Fibroblast of the aortic adventitia (primary cell): ENCODE measurements at places on chromosomes 3 and 15.

- DNase-seq: no peak
Observed at GRCh38 chr3:46282696-46283095, 40.4 kb downstream of the CCR3 start.

DNA sequence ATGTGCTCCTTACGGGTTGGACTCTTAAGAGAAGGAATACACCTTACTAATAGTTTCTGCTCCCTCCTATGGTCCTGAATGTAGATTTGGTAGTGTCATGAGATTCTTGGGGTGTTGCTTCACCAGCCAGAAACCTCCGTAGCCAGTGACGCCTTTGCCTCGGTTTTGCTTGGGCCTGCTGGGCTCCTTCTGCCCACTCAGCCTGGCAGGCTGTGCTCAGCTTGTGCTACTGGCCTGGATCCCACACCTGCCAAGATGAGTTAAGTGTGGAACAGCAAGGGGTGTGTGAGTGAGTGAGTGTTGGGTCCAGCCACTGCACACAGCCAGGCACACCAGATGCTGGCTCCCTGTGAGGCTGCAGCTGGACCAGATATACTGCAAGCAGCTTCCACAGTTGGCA lies 560.1 kb downstream of the NLGN1 start:
- DNase-seq: no peak

- DNase-seq: peak; percentile 18
Observed at GRCh38 chr15:85672332-85673084, 122.2 kb downstream of the KLHL25 start.

DNA sequence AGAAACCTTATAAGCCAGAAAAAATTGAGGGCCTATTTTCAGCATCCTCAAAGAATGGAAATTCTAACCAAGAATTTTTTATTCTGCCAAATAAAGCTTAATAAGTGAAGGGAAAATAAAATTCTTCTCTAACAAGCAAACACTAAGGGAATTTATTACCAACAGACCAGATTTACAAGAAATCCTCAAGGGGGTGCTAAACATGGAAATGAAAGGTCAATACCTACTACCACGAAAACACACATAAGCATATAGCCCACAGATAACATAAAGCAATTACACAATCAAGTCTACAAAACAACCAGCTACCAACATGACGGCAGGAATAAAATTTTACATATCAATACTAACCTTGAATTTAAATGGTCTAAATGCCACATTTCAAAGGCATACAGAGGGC lies 883.5 kb downstream of the SI start:
- no peak for DNase-seq

DNA sequence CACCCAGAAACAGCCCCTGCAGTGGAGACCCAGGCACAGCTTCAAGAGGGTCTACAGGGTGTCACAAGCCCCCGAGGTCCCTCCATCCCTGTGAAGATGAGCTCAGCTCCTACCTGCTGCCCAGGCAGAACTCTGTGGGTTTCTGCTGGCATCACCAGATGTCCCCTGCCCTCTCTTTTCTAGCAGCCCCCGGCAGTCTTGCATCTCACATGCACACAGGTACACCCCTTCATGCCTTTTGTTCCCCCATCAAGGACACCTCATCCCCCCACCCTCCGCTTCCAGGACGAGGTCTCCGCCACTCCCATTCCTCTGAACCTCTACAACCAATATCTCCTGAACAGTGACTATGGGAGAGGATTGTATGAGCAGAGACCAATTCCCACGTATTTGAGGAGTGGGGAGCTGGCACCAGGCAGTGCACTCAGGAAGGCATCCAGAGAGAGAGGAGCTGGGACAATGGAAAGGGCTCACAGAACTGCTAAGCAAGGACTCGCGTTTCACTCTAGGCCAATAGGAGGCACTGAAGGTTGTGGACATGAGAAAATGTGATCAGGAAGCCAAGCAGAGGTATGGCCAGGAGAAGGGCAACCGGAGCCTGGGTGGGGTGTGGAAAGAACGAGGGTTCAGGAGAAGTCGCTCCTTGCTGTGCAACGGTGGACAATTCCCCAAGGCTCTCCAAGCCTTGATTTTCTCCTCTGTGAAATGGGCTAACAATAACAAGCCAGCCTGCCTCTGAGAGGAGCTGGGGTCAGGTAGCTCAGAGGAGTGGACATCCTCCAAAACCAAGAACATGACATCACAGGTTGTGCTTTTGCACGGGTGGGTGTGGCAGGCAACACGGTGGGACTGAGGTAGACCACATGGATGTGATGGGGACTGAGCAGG lies 115.2 kb downstream of the CHSY1 start:
- no peak for DNase-seq

DNA sequence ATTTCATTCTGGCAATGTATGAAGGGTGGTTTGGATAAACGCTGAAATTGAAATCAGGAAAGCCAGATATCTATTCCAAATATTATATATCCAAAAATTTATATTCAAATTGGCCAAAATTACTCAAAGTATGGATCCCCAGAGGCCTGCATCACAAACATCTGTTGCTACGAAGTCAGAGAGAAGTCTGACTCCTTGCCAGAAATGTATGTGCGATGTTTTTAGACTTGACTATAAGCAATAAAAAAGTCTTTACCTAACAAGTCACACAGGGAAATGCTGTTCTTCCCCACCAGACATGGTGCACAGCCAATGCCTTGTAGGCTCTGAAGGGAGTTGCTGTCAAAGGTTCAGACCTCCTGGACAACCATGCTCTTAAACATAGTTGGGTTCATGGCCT lies 533.1 kb downstream of the OTOL1 start:
- no peak for DNase-seq

DNA sequence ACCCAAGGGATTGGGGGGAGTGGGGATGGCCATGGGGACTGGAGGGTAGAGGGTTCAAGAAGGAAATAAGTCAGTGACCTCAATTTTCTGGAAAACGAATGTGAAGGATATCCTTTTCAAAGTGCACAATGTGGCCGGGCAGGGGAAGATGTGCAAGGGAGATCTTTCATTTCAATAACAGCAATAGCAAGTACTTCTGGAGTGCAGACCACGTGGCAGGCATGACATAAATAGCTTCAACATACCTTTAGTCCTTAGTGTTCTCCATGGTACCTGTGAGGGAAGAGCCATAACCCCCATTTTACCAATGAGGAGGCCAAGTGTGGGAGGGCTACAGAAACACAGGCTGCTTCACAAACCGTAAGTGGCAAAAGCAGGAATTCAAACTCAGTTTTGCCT lies 138.7 kb downstream of the FOXP1 start:
- no peak for DNase-seq

DNA sequence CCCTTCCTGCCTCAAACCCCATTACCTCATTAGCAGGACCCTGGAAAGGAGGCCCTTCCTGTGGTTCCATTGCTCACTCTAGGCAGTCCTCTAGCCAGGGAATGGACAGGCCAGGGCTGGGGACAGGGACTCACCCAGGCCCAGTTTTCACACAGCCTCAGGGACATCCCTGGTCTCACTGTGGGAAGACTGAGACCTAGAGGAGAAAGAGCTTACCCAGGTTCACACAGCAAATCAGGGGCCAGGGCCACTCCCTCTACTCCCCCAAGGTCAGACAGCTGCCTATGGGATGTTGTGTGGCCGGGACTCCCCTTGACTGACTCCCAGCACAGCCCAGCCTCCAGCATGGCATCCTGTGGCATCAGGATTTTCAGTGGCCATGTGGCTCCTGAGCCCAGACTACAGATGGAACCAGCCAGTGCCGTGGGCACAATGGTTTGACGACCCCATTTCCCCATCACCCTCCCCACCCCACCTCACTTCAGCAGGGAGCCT lies 49.3 kb downstream of the ADAMTS7 start:
- no peak for DNase-seq

- DNase-seq: no peak
Observed at GRCh38 chr15:100592898-100593297, 9.1 kb downstream of the LINS1 start.

GRCh38 chr3:71057526-71057894 lies 526.0 kb downstream of the FOXP1 start:
- DNase-seq: peak; percentile 40

DNA sequence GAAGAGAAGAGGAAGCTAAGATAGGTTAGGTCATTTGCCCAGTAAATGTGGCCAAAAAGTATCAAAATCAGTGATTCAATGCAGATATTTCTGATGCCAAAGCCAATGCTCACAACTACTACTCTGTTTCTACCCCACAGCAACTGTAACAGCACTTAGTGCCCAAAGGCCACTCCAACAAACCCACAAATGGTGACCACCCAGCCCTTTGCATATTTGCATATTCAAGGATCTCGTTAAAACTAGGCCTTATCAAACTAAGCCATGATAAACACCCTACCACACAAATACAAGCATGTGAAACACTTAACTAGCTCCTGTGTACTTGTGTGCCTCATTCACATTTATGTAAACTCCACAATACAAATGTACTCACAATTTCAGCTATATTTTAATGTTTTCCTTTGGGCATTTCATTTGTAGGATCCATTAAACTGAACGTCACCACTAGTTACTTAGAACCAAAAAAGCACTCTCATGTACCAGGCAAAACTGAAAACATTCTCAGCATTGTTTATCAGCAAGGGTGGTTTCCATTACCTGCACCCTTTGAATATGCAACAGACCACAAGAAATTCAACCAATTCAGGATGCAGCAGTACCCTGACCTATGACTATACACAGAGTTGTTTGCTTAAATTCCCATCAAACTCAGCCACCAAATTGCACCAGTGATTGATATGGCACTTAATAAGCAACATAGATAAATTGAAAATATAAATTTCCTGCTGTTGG lies 111.2 kb upstream of the STT3B start:
- no peak for DNase-seq

- no peak for DNase-seq
Observed at GRCh38 chr3:128152419-128153155, 694 bp upstream of the EEFSEC start.

DNA sequence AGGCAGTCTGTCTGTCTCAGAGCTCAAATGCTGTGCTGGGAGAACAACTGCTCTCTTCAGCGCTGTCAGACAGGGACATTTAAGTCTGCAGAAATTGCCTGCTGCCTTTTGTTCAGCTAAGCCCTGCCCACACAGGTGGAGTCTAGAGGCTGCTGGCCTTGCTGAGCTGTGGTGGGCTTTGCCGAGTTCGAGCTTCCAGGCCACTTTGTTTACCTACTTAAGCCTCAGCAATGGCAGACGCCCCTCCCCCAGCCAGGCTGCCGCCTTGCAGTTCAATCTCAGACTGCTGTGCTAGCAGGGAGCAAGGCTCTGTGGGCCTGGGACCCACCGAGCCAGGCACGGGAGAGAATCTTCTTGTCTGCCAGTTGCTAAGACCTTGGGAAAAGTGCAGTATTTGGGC lies 25.0 kb upstream of the RPP14 start:
- no peak for DNase-seq

- DNase-seq: peak; percentile 49
Observed at GRCh38 chr15:45276831-45277230, 24.8 kb downstream of the SLC28A2 start.

DNA sequence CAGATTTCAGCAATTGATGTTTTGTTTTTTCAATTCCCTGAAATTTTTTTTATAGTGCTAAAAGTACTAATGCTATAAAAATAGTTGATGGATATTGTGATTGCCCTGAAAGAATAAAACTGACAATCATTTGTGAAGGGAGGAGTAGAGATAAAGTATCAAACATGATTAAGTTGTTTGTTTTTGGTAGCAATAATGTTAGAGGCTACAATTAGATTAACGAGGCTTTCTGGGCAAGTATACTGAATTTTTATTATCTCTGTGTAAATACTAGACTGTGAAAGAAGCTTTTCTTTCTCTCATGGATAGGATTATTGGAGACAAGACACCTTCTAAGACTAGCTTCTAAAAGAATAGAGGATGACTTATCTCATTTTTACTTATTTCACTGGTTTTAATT lies 15.6 kb downstream of the NR1D2 start:
- DNase-seq: no peak

DNA sequence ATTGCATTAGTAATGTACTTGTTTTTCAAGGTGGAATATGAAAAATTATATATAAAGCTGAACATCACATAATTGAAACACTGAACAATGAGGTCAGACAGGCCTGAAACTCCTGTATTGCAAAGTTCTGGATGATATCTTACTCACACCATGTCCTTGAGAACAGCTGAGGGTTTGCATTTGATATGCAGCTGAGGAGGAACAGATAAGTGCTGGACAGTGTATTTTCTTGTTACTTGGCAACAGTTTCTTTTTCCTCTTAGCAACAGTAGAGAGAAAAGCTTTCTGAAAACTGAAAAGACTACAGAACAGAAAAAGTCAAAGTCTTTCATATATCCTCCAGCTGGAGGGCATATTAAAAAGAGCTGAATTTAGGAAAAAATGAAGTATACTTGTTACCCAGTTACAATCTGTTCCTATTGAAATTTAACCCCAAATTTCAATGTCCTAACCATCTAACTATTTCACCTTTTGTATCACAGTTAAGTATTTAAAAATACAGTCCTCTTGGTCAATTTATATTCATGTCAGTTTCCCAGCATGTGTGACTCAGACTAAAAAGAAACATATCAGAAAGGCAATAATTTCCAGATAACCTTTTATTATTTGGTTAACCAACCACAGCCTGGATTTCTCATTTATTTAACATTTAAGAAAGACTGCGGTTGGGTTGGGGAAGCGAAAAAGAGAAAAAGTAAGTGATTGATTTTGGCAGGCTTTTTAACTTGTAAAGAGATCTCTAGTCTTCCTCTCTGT lies 733.0 kb upstream of the DPPA4 start:
- peak; percentile 38 for DNase-seq

DNA sequence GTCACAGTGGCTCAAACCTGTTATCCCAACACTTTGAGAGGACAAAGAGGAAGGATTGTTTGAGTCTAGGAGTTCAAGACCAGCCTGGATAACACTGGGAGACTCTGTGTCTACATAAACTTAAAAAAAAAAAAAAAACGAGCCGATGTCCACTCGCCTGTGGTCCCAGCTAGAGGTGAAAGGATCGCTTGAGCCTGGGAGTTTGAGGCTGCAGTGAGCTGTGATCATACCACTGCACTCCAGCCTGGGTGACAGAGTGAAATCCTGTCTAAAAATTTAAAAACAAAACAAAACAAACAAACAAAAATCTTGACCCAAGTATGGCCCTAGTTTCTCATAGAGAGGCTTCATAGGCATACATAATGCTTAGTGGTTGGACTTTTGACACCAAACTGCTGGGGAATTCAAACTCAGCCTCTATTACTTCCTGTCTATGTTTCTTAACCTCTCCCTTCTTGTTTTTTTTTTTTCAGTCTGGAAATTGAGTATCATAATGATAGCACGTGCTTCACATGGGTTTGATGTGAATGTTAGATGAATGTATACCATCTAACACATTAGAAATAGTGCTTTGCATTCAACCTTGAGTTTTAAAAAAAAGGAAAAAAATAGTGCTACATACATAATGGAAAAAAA lies 46.4 kb upstream of the CAPN7 start:
- DNase-seq: no peak
